Mesothelial cell of epicardium (in vitro differentiated cells): ENCODE measurements at places on chromosomes 5 and 9.

GRCh38 chr5:14687023-14687665 is 22.6 kb downstream of the OTULIN start:
- no peak for DNase-seq

DNA sequence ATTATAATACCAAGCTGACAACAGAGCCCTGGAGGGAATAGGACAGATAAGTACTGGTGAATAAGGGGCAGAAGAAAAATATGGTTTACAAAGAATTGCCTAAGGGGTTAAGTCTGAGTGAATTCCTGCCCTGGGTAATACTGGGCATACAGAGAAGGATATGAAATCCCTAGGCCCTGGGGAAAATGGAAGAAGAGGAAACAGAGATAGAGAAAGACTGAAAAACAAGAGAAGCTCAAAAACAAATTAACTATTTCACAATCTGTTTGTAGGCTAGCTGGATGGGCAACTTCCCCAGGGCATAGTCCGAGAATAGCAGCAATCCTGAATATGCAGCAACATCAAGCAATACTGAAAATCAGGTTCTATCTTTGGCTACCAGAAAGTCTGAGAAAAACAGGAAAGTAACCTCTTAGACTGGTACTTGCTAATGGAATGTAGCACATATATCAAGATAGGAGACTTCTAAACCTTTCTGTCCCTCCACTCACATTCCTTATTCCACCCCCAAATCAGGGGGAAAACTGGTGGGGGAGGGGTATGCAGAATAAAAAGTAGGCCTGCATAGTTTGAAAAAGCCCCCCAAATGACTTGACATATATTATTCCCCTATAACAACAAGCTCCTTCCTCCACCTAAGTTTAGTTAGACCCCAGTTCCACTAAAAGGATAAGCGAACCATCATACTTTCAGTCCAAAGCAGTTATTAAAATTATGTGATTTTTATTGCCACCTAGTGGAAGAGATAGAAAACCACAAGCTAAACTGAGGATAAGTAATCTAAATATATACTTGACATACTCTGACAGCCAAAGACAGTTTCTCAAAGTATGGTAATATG is 20.6 kb downstream of the SLC38A9 start:
- no peak for DNase-seq

- no peak for DNase-seq
Observed at GRCh38 chr9:69324549-69325401, at the start of gene ENTREP1. Gene ENTREP1, plus strand, starts transcription at chr9:69325215. Its CDS starts 95 bp downstream, at chr9:69325310.

DNA sequence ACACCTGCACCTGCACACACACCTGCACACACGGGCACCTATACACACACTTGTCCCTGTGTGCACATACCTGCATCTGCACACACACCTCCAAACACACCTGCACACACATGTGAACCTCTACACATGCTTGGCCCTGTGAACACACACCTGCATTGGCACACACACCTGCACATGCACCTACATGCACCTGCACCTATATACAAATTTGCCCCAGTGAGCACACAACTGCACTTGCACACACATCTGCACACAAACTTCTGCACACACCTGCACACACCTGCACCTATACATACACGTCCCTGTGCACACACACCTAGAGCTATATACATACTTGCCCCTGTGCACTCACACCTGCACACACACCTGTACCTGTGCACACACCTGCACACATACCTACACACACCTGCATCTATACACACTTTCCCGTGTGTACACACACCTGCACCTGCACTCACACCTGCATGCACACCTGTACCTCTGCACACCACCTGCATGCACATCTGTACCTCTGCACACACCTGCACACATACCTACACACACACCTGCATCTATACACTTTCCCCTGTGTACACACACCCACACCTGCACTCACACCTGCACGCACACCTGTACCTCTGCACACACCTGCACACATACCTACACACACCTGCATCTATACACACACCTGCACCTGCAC is 21.5 kb upstream of the LPCAT1 start:
- no peak for DNase-seq

GRCh38 chr5:83554686-83555085 is 83.1 kb downstream of the VCAN start:
- DNase-seq = no peak

DNA sequence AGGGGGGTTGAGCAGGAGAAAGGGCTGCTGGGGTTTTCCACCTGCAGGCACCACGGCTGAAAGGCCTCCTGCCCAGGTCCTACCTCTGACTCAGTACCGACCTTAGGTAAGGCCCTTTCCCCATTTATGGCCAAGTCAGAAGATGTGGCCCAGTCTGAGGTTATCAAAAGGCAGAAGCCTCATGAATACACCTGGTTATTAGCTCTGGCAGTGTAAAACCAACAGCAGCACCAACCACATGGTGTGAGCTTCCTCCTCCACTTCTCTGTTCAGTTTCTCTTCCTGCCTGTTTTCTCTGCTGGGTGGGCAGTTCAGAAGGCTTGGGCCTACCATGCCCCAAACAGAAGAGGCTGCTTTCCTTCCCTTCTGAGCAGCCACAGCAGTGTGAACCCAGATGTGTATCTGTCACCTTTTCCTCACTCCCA is 86.9 kb downstream of the UGCG start:
- DNase-seq = no peak

- DNase-seq = no peak
Observed at GRCh38 chr5:25849270-25849669, 1189.1 kb downstream of the CDH9 start.

DNA sequence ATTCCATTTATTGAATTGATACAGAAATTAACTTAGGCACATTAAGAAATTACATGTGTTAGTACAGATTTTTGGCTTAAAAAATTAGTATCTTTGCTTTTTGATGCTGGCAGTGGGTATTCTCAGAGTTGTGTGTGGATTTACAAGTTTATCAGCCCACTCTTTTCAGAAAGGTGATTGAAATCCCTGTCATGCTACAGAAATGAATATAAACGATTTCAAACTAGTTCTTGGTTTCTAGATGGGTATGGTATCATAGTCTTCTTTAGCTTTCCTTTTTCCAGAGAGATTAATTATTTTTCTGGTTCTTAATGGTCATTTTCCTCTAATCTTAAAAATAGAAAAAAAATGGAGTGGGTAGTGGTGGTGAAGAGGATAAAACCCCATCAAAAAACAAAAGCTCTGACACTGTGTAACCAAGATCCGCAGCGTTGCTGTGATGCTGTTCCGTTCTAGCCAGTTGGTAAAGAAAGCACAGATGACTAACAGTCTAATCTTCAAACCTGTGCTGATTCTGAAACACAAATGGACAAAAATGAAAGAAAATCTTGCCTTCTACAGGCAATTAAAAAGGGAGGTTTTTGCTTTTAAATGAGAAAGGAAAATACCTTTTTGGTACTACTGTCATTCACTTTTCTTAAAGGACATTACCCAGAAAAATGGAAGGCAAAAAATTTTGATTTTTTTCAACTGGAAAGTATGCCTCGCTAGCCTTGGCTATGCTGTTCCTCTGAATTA is 5.2 kb downstream of the LRRTM2 start:
- no peak for DNase-seq
